ENCODE measurements at places on chromosomes 2 and 18. TPM values are rescaled to one million over a fixed set of nuclear protein-coding genes. Genes with fewer than 3 reads are reported as not detected.
A peak's percentile ranks its signal among the peaks of the same experiment; 100 is the strongest.

The MFSD2B gene
- total RNA-seq, result 0.89 TPM

The TWIST2 gene
- total RNA-seq, result 12.5 TPM

GRCh38 chr2:239049421-239050251 lies 201.8 kb downstream of the TWIST2 start:
- DNase-seq, result no peak
- peaks cover 2% of the 10 kb centered on the region for H3K4me1 ChIP-seq
- no peaks in the 10 kb centered on the region for H3K27me3 ChIP-seq
- H3K27ac ChIP-seq, result no peak overlapping the region

- no peak overlapping the region for H3K27ac ChIP-seq
- H3K4me3 ChIP-seq, result no peak overlapping the region
- DNase-seq, result no peak
- H3K27me3 ChIP-seq, result no peaks in the 10 kb centered on the region
- H3K4me1 ChIP-seq, result no peaks in the 10 kb centered on the region
Observed at GRCh38 chr2:209526561-209526960, 102.7 kb downstream of the MAP2 start.

DNA sequence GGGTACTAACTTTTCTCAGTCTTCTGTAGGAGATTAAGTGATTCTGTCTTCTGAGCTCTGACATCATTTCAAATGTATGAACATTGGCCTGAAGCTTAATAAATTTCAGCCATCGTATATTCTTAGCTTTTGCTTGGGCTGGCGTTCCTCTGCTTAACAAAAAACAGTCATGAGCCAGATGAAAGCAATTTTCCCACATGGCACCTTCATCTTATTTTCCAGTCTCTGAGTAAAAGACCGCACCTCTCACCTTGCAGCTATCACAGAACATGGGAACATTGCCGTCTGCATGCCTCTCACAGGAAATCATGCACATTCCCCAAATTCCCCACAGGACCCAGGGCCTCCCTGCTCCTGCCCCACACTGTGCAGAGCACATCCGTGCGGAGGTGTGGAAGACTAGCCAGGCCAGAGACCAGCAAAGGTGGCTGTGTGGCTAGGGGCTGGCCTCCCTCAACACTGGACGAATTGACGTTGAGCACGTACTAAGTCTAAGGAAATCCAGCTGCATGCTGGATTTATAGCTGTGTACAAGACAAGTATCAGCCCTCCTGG lies 531.8 kb upstream of the ID2 start:
- no peaks in the 10 kb centered on the region for H3K27me3 ChIP-seq
- H3K4me1 ChIP-seq, result peaks cover 9% of the 10 kb centered on the region
- no peak overlapping the region for H3K4me3 ChIP-seq
- no peak for DNase-seq
- no peaks in the 10 kb centered on the region for H3K36me3 ChIP-seq
- H3K27ac ChIP-seq, result no peak overlapping the region

The PLEKHH2 gene
- total RNA-seq, result 311 TPM

DNA sequence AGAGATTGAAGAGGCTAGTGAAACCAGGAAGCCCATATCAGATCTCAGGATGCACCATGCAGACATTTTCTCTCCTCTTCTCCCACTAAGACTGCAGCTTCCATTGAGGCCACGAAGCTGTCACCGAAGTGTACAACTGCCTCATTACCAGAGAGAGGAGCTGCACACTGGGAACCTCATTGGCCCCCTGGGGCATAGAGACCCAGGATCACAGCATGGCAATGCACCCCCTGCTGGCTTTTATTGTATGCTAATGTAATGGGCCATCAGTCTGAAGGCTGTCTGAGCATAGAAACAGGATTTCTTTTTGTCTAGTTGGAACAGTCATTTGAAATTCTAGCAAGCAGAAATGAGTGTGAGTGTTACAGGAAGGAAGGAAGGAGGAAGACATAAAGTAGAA lies 861.6 kb upstream of the CELF4 start:
- H3K27ac ChIP-seq, result no peak overlapping the region
- H3K27me3 ChIP-seq, result no peaks in the 10 kb centered on the region
- peaks cover 2% of the 10 kb centered on the region for H3K4me1 ChIP-seq
- no peak overlapping the region for H3K4me3 ChIP-seq
- H3K36me3 ChIP-seq, result no peaks in the 10 kb centered on the region
- DNase-seq, result no peak

DNA sequence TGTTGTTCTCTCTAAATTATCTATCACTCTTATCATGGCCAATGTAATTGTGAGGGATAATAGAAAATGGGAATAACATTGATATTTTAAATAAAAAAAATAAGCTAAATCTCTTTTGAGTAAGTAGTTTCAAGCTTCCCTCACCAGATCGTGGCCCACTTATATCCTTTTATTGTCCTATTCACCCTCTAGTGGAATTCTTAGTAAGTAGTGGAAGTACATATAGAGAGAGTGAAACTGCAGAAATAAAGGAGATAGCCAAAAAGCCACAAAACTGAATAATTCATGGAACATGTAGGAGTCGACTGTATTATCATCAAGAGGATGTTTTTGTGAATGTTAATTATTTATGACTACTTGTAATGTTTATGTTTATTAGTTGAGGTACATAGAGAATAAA lies 66.1 kb upstream of the DTNA start:
- no peaks in the 10 kb centered on the region for H3K27me3 ChIP-seq
- H3K36me3 ChIP-seq, result no peaks in the 10 kb centered on the region
- no peak overlapping the region for H3K4me3 ChIP-seq
- H3K4me1 ChIP-seq, result peaks cover 4% of the 10 kb centered on the region
- H3K27ac ChIP-seq, result no peak overlapping the region
- DNase-seq, result no peak

The NRP2 gene
- total RNA-seq, result 125 TPM

The PREB gene
- total RNA-seq, result 30.2 TPM

The ZBTB7C gene
- total RNA-seq, result 10.9 TPM

The SLC14A1 gene
- 10.5 TPM for total RNA-seq

The ANKRD62 gene
- 0.09 TPM for total RNA-seq

DNA sequence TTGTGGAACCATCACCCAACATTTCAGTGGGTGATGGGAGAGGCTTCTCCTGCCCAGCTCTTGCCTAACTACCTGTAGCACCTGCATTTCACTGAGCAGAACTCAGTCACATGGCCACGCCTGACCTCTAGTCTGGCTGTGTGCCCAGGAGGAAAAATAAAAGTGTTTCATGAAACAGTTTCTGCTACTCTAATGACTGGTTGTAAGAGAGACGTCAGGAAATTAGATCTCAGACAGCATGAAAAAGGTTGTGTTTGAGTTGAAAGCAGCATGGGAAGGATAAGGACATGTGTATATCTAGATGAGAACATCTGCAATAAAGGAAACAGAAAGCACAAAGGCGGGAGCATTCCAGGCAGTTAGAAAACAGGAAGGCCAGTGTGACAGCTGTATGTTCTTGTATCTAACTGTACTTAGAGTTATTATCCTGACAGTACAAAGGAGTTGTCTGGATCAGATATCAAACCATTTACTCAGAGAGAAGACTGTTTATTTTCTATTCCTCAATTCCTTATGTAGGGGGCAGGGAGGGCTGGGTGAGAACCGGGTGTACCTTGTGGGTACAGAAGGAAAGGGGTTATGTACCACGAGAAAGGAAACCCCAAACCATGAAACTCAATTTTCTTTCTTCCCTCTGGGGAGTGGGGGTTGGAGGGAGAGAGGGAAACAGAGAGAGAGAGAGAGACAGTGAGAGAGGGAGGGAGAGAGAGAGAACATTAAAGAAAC lies 307.4 kb upstream of the VWC2L start:
- peak; percentile 79 for DNase-seq
- H3K27me3 ChIP-seq, result no peaks in the 10 kb centered on the region
- H3K4me1 ChIP-seq, result no peaks in the 10 kb centered on the region
- no peak overlapping the region for H3K27ac ChIP-seq
- no peaks in the 10 kb centered on the region for H3K36me3 ChIP-seq

The MOGAT1 gene
- not detected for total RNA-seq

- peaks cover 19% of the 10 kb centered on the region for H3K36me3 ChIP-seq
- DNase-seq, result no peak
- H3K4me1 ChIP-seq, result no peaks in the 10 kb centered on the region
- no peak overlapping the region for H3K4me3 ChIP-seq
- H3K27me3 ChIP-seq, result no peaks in the 10 kb centered on the region
- no peak overlapping the region for H3K27ac ChIP-seq
Observed at GRCh38 chr2:38731090-38731489, 20.1 kb downstream of the SRSF7 start.

GRCh38 chr2:184416146-184416913 lies 182.0 kb upstream of the ZNF804A start:
- H3K4me1 ChIP-seq, result no peaks in the 10 kb centered on the region
- no peaks in the 10 kb centered on the region for H3K27me3 ChIP-seq
- no peak overlapping the region for H3K27ac ChIP-seq
- H3K4me3 ChIP-seq, result no peak overlapping the region
- no peak for DNase-seq

DNA sequence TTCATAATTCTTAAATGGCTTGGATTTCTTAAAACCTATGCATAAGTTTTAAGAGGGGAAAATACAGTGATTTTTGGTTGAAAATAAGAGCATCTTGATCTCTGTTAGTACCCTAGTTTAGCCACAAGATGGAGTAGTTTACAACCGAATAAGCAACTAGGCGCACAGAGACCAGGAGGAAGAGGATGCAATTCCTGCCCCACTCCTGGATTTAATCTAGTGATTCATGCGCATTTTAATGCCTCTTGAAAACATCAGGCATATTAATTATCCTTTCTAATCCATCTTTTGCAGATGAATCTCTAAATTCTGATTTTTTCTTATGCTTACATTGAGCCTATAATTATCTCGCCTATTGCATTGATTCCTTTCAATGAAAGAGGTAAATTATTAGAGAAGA lies 76.7 kb downstream of the MRPS9 start:
- H3K4me1 ChIP-seq, result no peaks in the 10 kb centered on the region
- peaks cover 3% of the 10 kb centered on the region for H3K27me3 ChIP-seq
- no peak overlapping the region for H3K4me3 ChIP-seq
- H3K36me3 ChIP-seq, result no peaks in the 10 kb centered on the region

The EGR4 gene
- not detected for total RNA-seq

GRCh38 chr2:85354286-85355072 lies at the start of the genes ELMOD3 and RETSAT:
TSS of gene ELMOD3 (plus strand) at chr2:85354769. CDS start at chr2:85357199, 2,430 bp downstream.
TSS of gene RETSAT (minus strand) at chr2:85354528. CDS start at chr2:85354507, 21 bp downstream.
- no peaks in the 10 kb centered on the region for H3K27me3 ChIP-seq
- H3K36me3 ChIP-seq, result peaks cover 5% of the 10 kb centered on the region
- peak; percentile 100 for DNase-seq
- peak within 1 kb of the TSS; percentile 85 for H3K4me3 ChIP-seq
- peak within 1 kb of the TSS; percentile 83 for H3K27ac ChIP-seq

- no peak overlapping the region for H3K27ac ChIP-seq
- no peaks in the 10 kb centered on the region for H3K4me1 ChIP-seq
- DNase-seq, result no peak
Observed at GRCh38 chr2:22347306-22347705, 1037.7 kb upstream of the KLHL29 start.

The HOXD9 gene
- 0.65 TPM for total RNA-seq

GRCh38 chr2:186617771-186618170 lies 27.9 kb downstream of the ITGAV start:
- H3K27ac ChIP-seq, result no peak overlapping the region
- H3K4me1 ChIP-seq, result no peaks in the 10 kb centered on the region
- H3K4me3 ChIP-seq, result no peak overlapping the region

GRCh38 chr18:45958027-45958426 lies 9.1 kb downstream of the EPG5 start:
- H3K4me3 ChIP-seq, result no peak overlapping the region
- no peak overlapping the region for H3K27ac ChIP-seq
- H3K27me3 ChIP-seq, result no peaks in the 10 kb centered on the region
- H3K36me3 ChIP-seq, result no peaks in the 10 kb centered on the region
- DNase-seq, result no peak
- H3K4me1 ChIP-seq, result peaks cover 4% of the 10 kb centered on the region

- no peak for DNase-seq
- H3K27me3 ChIP-seq, result no peaks in the 10 kb centered on the region
- peaks cover 10% of the 10 kb centered on the region for H3K4me1 ChIP-seq
- H3K36me3 ChIP-seq, result peaks cover 37% of the 10 kb centered on the region
- H3K4me3 ChIP-seq, result no peak overlapping the region
Observed at GRCh38 chr2:73952499-73953446, 26.1 kb downstream of the DGUOK start.

- H3K4me3 ChIP-seq, result no peak overlapping the region
- no peaks in the 10 kb centered on the region for H3K27me3 ChIP-seq
- peaks cover 6% of the 10 kb centered on the region for H3K4me1 ChIP-seq
- H3K36me3 ChIP-seq, result no peaks in the 10 kb centered on the region
- no peak overlapping the region for H3K27ac ChIP-seq
- DNase-seq, result peak; percentile 12
Observed at GRCh38 chr18:47992976-47993375, 62.5 kb upstream of the SMAD2 start.

DNA sequence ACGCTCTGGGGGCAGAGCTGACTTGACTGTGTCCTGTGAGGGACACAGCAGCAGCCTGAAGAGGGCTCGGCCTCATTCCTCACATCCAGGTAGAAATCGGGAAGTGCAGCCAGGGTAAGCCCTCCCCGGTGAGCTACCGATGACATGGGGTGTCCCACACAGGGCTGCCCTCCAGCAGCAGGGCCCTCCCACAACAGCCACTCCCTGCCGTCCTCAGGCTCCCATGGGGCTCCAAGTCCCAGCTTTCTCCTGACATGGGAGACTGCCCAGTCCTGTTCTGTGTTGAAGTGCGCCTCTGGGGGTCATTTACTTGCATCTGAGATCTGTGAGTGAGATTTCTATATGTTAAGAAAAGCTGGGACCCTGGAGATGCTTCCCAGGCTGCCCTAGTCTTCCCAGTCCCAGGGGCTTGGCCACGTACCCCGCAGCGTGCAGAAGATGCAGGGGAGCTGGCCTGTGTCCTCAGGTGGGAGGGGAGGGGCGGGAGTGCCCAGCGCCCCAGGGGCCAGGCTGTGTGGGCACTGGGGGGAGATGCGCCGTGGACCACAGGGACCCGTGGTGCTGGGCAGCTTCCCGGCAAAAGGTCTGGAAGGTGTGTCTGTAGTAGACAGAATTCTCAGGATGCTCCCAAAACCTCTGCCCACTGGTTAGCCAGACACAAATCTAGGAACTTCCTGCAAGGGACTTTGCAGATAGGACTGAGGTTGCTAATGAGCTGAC lies 87.9 kb downstream of the FAM168B start:
- H3K27me3 ChIP-seq, result no peaks in the 10 kb centered on the region
- DNase-seq, result no peak
- H3K36me3 ChIP-seq, result no peaks in the 10 kb centered on the region

Data from lung (tissue), 17 donors.